Hematopoietic multipotent progenitor cell treated with erythropoietin and hydrocortisone succinate and interleukin-3 and kit ligand, for 8 days (in vitro differentiated cells): ENCODE measurements at places on chromosomes 2 and 18.

- DNase-seq = no peak
These were observed 17.3 kb downstream of the C2orf42 start for GRCh38 chr2:70173520-70173919.

- DNase-seq = no peak
These were observed 185.4 kb upstream of the OSR1 start for GRCh38 chr2:19543663-19544383.

GRCh38 chr18:10928772-10929373, 220.5 kb downstream of the PIEZO2 start:
- DNase-seq = no peak

DNA sequence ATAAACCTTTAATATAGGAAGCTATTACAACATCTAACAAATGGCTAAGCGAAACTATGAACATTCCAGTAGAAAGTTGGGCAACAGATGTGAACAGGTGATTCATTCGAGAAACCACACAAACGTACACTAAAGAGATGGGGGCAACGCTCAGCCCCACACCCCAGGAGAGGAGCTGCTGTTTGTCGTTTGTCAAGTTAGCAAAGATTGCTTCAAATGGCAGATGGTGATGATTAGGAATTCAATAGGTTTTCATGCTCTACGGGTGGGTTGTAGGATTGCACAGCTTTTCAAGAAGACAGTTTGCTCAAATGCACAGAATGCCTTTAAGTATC, 154.7 kb upstream of the HDAC4 start:
- no peak for DNase-seq

GRCh38 chr18:48896875-48897511, 53.8 kb downstream of the SMAD7 start:
- peak; percentile 69 for DNase-seq

DNA sequence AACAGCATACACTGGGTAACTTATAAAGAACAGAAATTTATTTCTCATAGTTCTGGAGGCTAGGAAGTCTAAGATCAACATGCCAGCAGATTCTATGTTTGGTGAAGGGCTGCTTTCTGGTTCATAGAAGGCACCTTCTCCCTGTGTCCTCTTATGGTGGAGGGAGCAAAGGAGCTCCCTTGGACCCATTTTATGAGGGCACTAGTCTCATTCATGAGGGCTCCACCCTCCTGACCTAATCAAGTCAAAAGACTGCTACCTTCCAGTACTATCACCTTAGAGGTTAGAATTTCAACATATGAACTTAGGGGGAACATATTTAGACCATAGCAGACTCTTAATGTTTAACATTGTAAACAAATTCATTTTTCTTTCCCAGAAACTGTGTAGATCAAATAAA, 54.5 kb downstream of the ACVR1C start:
- no peak for DNase-seq

GRCh38 chr2:70944111-70944690, 8.5 kb downstream of the ATP6V1B1 start:
- DNase-seq = no peak

GRCh38 chr2:120474486-120474885, 128.6 kb downstream of the INHBB start:
- DNase-seq = no peak

GRCh38 chr2:64922482-64923384, 66.5 kb upstream of the SLC1A4 start:
- DNase-seq = no peak

- no peak for DNase-seq
These were observed 83.6 kb downstream of the SESTD1 start for GRCh38 chr2:179181002-179181401.

DNA sequence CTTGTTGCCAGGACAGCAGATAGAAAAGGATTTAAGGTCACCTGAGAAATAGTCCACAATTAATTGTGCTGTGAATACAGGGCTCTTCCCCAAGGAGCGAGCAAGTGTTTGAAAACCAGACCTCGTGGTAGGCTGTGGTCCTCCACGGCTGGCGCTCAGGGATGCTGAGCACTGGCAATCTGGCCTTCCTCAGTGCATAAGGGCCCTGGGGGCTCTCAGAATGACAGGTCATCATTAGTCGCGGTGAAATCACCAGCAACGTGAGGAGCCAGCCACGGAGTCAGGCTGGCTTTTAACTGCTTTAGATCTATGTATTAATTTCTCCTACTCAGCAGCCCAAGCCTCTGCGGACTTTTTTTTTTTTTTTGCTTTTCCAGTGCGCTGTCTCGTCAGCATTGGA, 148.5 kb downstream of the FHOD3 start:
- no peak for DNase-seq

DNA sequence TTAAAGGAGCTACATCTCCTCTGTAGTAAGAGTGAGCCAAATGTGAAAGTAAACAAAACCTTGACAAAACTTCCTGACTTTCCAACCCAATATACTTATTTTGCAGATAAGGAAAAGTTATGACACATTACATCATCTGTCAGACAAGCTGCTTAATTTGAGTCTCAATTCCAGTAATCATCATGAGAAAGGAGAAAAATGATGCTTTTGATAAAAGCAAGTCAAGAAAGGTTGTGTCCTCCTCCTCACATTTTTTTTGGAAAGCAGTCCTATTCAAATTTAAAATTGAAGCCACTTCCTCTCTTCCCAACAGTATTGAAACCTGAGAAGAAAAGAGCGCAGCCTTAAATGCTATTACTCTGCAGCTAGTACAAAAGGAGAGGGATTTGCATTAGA, 519.6 kb downstream of the LRP1B start:
- DNase-seq = no peak

- DNase-seq = no peak
These were observed 1552.9 kb upstream of the SLC39A10 start for GRCh38 chr2:194103941-194104659.

GRCh38 chr2:30252723-30253701, 21.7 kb downstream of the LBH start:
- DNase-seq = peak; percentile 99

DNA sequence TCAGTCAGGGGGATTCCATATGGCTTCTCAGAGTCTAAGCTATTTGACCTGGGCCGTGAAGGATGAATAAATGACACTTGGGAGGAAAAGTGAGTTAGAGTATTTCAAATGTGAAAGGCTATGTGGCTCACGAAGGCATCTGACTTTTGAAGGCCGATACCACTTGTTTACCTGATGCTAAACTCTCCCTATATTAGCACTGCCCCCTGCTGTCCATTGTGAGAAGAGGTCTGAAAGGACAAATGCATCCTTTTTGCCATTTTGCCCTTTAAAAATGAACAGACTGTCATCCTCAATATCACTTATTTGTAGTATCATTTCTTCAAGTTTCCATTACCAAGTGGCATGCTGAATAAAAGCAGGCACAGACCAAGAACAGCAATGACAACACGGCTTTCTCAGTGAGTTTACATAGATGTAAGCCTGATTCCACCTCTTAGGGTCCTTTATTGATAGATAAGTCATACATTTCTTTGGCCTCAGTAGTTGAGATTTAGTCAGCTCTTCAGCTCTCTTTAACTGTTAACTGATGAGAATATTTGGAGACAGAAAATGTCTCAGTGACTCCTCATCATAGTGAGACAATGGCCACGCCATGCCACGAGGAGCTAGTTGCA, 40.1 kb downstream of the DOCK10 start:
- DNase-seq = peak; percentile 75

GRCh38 chr2:166458674-166459073, 35.4 kb downstream of the SCN7A start:
- DNase-seq = no peak

DNA sequence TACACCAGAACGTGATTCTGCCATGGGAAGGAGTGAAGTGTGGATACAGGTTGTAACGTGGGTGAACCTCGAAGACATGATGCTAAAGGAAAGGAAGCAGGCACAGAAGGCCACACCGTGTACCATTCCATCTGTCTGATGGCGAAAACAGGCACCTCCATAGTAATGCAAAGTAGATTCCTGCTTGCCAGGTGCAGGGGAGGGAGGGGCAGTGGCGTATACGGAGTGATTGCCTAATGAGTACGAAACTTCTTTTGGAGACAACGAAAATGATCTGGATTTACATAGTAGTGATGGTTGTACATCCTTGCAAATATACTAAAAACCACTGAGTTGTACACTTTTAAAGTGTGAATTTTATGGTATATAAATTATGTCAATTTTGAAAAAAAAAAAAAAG, 106.7 kb downstream of the GBX2 start:
- DNase-seq = no peak

DNA sequence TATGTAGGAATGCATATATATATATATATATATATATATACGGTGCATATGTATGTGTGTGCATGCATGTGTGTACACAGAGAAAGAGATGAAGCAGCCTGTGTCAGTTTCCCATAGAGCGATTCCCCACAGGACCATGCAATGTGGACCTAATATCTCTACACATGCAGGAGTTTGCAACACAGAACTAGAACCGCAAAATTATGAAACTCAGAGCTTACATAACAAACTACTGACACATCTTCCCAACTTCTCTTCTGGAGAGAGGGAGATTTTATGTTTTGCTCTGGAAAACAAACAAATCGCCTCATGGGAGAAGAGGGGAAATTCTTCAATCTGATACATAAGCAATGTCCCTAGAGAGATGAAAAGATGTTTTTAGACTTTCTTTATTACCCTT, 377.2 kb downstream of the LRATD1 start:
- DNase-seq = no peak

- no peak for DNase-seq
These were observed 379.0 kb upstream of the RND3 start for GRCh38 chr2:150866431-150866830.

DNA sequence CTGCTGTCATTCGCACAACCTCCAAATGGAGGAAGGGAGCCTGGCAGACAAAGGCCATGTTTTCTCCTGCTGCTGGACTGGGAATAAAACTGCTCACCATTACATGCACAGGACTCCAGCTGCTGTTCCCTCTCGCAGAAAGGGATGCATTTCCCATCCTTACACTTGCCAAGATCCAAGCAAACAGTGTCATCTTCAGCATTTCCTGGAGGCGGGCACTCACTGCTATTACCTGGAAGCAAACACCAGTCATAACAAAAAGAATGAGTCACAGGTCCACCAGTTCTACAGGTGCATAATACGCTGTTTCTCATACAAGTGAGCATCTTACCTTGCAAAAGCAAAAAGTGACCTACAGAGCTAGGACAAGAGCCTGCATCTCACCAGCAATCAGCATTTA, 22.7 kb downstream of the IAH1 start:
- DNase-seq = no peak

DNA sequence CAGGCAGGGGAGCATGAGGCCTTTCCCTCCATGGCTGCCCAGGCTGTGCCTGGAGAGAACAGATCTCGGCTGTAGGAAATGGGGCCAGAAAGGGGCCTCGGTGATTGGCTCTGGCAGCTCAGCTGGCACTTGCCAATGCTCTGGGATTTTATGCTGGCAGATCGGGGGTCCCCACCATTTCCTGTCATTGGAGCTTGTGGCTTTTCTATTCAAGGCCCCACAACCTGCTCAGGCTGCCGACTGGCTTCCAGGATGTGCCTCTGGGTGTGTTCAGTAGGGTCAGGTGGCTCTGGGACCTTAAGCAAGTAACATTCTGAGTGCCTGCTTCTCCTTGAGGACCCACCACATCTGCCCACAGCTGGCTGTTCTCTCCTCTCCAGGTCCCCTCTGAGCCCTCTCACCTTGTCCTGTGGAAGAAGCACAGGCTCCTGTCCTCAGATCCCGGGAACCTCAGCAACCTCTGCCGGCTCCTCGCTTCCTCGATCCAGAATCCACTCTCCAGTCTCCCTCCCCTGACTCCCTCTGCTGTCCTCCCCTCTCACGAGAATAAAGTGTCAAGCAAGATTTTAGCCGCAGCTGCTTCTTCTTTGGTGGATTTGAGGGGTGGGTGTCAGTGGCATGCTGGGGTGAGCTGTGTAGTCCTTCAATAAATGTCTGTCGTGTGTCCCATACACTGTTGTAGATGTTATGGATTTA, 4.2 kb downstream of the GNLY start:
- DNase-seq = no peak

GRCh38 chr18:5582849-5583681, 39.3 kb upstream of the EPB41L3 start:
- no peak for DNase-seq

DNA sequence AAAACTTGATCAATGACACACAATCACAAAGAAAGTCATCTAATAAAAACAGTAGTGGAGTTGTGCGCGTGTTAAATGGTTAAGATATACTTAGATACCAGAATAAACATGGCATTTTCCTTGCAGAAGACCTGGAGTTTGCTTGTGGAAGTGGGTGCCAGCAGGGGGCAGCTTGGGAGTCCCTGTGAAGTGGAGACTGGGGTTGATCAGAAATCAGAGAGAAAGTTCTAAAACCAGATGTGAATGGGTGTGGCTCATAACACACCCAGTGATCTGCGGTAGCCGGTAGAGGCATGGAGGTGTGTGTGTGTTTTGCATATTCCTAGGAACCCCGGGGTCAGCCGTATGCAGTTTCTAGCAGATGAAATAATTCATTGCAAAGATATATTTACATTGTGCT, 300.1 kb upstream of the TRIB2 start:
- DNase-seq = peak; percentile 78

DNA sequence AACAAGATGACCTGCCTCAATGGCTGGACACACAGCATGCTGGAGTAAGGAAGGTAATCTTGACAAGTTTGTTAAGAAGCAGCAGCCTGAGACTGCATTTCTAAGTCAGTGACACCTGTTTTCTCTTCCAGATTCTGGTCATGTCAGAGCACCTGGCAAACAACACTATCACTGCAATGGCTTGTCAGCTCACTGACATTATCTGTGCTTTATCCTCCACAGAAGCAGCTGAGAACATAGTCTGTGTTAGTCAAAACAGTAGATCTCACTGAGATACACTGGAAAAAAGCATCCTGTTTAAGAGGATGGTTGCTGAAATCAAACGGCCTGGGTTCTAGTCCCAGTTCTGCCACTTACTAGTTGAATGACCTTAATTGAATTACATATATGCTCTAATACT, 355.2 kb downstream of the RIT2 start:
- no peak for DNase-seq

- DNase-seq = no peak
These were observed 253.4 kb downstream of the TMX3 start for GRCh38 chr18:68461481-68462018.

DNA sequence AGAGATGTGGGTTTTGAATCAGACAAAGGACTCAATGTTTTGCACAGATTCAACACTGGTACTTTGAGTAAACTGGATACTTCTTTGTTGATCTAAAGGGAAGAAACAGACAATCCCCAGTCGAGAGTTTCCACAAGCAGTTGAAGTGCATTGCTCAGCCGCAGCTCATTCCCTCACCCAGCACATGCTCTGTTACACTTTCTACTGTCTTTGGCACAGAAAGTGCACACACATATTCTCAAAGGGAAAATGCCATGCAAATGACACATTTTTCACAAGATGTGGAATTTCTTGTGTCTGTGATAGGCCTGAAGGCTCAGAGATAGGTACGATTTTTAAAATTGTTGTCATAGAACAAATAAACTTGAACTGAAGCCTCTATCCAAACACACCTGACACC, 258.9 kb upstream of the TRIB2 start:
- DNase-seq = no peak

GRCh38 chr18:48927286-48928080, 23.3 kb downstream of the SMAD7 start:
- DNase-seq = no peak

GRCh38 chr2:211455216-211455841, 898.9 kb downstream of the CPS1 start:
- DNase-seq = peak; percentile 53

GRCh38 chr2:8148260-8149006, 533.4 kb upstream of the ID2 start:
- no peak for DNase-seq

- peak; percentile 46 for DNase-seq
These were observed 182.3 kb downstream of the RDH14 start for GRCh38 chr2:18378020-18378653.

- peak; percentile 98 for DNase-seq
These were observed 697 bp downstream of the ITGA4 start for GRCh38 chr2:181457741-181458425.
